GM12864 (cell line): ENCODE measurements at places on chromosomes 11 and 22.

DNA sequence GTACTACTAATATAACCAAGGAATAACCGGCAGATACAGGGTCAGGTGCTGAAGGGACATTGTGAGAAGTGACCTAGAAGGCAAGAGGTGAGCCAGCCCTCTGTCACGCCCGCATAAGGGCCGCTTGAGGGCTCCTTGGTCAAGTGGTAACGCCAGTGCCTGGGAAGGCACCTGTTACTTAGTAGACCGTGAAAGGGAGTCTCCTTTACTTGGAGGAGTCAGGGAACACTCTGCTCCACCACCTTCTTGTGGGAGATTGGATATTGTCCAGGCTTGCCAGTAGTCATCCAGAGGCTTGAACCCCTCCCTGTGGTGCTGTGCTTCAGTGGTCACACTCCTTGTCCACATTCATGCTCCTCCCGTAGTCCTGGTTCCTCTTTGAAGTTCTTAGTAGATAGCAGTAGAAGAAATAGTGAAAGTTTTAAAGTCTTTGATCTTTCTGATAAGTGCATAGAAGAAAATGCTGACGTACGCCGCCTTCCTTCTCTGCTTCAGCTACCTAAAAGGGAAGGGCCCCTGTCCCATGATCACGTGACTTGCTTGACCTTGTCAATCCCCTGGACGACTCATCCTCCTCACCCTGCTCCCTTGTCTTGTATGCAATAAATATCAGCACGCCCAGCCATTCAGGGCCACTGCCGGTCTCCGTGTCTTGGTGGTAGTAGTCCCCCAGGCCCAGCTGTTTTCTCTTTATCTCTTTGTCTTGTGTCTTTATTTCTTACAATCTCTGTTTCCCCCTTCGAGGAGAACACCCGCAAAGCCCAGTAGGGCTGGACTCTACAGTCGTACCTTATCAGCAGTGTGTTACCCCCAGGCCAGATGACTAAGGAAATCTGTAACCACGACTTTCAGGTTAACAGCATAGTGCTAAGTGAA, 6.1 kb downstream of the NUP50 start:
- DNase-seq, result no peak

DNA sequence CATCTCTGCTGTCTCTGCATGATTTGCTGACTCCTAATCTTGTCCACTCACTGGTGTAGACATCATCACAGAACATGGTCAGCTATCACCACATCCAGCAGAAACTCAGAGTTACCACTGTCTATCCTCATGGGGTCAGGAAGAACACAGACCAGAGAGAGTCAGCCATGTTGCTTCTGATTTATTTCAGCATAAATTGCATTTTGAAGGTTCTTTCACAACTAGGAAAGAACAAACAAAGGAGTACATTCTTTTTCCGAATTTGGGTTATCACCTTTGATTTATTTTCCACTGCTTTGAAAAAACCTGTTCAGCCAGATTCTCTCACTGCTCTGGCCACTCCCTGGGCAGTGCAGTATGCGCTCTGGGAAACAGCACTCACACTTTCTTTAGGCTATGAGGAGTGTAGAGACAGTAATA, 172.0 kb upstream of the MTMR2 start:
- no peak for DNase-seq

- no peak for DNase-seq
These were observed 3.2 kb upstream of the FLI1 start for GRCh38 chr11:128690665-128691101.

DNA sequence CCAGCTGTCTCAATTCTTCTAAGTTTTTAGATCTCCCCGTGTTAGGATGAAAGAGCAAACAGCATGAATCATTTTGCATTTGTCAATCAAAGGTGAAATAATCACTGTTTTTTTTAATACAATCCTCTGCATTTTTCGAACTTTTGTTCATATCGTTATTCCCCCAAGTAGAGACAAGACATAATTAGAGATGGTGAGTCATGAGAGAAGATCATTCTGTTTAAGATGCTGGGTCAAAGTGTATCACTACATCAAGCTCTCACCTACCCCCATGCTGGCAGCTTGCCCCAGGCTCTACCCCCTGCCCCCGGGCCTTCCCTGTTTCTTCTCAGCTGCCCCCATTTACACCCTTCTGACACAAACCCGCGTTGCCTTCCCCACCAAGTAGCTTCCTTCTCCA, 30.5 kb upstream of the MYO18B start:
- no peak for DNase-seq

DNA sequence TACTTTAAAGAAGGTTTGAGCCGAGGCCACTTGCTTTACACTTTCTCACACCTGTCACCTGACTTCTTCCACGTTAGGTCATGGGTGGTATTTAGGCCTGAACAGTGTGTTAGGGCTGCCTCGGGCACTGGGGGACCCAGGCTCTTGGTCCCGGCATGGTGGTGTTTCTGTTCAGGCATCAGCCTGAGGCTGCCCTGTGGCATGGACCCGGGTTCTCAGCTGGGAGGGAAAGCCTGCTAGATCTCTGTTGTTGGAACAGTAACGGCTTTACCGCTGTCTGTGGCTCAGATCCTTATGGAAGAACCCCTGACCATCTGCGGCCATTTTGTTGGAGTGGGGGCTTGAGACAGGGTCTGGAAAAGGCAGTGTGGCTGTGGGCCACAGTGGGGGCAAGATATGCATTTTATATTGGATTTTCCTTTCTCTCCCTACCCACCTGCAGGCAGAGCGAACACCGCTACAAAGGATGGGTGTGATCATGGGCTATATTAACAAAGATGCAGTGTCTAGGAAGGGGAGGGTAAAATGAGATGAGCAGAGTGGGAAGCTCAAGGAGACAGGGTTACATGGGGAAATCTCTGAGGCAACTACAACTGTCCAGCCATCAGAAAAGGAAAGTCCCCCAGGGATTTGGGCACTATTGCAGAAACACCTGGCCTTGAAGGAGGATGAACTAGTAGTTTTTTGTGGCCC, 1.6 kb upstream of the KCNJ11 start:
- DNase-seq, result no peak

DNA sequence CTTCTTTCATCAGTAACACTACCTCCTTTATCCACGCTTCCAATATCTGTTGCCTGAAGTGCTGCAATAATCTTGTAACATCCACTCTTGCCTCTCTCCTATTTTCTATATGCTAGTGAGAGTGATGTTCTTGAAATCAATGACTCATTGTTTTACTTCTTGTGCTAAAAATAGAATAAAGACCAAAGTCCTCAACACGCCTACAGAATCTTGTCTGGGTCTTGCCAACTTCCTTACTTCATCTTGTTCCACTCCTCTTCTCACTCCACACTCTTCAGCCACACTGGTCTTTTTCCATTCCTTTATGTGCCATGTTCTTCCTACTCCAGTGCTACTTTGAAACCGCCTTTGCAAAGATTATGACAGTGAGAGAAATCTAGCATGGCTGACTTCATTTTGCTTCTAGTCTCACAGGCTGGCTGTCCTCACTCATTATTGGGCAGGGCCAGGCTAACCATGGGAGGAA, 136.4 kb downstream of the CCDC81 start:
- no peak for DNase-seq

- DNase-seq, result no peak
These were observed 48.1 kb downstream of the CBL start for GRCh38 chr11:119254239-119254638.

- DNase-seq, result no peak
These were observed 186.4 kb downstream of the BLID start for GRCh38 chr11:121929581-121929980.

DNA sequence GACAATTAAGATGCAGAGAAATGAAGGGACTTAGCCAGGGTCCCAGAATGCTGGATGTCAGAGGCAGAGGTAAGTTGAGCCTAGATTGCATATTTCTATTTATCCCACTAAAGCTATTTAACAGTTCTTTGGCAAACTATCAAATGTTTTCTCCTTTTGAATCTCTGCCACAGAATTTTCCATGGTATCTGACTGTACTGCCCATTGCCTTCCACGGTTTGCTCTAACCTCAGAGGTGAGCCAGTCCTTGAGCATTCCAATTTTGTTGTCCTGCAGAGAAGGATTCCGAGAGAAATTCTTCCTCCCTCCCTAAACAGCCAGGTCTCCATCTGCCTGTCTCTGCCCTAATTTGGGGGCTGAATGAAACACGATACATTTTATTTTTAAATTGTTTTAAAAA, 368.3 kb upstream of the SYN3 start:
- DNase-seq, result no peak

- no peak for DNase-seq
These were observed 1.4 kb upstream of the CSF2RB start for GRCh38 chr22:36911887-36912661.

- DNase-seq, result no peak
These were observed 15.4 kb downstream of the ASRGL1 start for GRCh38 chr11:62352355-62353336.

GRCh38 chr11:112611771-112612170, 349.4 kb upstream of the NCAM1 start:
- no peak for DNase-seq

GRCh38 chr22:47356511-47357011, 594.1 kb downstream of the TBC1D22A start:
- no peak for DNase-seq

DNA sequence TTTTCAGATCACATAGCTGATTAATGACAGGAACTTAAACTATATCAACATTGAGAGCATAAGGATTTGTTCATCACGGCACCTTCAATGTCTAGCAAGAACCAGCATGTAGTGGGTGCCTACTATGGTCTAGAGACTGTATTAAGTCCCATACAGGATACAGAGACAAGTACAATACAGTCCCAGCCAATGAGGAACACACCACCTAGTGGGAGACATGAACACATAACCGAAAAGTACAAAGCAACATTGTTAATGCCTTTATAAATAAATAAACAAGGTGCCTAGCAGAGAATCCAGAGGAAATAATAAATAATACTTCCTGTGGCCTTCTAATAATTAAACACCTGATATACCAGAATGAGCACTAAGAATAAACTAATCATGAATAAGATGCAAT, 87.7 kb upstream of the OPCML start:
- no peak for DNase-seq

DNA sequence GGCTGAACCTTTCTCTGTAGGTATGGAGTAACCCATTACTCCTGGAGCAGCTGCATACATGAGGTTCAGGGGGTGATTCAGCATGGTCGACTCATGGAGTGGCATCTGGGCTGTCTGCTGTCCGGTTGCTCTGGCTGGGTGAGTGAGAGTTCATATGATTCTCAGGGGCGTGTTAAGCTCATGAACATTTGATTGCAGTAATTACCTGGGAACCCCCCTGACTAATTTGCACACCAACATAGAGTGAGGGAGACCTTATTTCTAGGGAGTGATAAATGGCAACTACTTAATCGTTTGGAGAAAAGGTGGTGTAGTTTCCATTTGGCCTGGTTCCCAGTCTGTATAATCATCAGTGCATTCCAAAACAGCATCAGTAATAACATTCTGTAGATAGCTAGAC, 661.9 kb downstream of the ETS1 start:
- no peak for DNase-seq

GRCh38 chr11:11301212-11301611, 51.8 kb downstream of the CSNK2A3 start:
- DNase-seq, result no peak

- DNase-seq, result no peak
These were observed 10.1 kb upstream of the SCN2B start for GRCh38 chr11:118186346-118187107.

DNA sequence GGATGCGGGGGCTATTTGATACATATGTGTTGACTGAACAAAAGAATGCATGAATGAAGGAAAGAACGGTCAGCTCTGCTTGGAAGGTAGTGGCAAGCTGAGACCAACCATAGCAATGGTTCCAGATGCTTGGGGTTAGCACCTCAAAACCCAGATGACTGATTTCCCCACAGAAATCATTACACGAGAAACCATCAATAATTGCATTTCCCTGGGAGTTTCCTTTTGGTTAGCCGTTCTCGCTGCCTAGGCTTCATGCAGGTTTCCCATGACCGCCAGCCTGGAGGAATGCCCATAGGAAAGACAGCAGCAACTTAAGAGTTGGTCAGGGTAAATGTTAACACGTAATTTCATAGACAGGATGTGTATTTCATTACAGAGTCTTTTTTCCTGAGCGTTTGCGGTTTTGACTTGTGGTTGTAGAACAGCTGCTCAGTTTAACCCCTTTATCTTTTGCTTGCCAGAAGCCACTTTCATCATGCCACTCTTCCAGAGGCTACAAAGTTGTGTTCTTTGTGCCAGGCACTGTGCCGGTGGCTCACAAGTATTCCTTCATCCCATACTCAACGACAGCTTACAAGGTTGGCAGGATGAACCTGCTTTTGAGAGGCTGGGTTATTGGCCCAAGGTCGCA, 2.8 kb downstream of the IL17RA start:
- peak; percentile 44 for DNase-seq

DNA sequence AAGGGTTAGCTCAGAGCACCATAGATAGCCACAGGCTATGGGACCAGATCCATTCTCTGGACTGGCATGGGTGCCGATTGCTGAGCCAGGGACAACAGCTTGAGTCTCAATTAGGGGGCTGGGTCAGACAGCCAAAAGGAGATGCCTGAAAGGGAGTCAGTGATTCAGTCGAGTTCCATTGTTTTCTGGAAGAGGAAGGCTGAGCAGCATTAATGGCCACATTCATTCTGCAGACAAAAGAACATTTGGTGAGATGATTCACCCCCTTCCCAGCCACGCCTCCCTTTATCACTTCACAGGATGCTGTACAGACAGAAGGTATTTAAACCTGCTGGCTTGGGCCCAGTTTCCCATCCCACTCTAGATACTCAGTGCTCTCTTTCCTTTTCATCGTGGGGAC, 131.9 kb downstream of the ADAMTS15 start:
- DNase-seq, result no peak

GRCh38 chr22:38112381-38112780, 1.9 kb upstream of the BAIAP2L2 start:
- DNase-seq, result no peak

GRCh38 chr11:116791002-116791812, 472 bp downstream of the APOA5 start:
- no peak for DNase-seq

DNA sequence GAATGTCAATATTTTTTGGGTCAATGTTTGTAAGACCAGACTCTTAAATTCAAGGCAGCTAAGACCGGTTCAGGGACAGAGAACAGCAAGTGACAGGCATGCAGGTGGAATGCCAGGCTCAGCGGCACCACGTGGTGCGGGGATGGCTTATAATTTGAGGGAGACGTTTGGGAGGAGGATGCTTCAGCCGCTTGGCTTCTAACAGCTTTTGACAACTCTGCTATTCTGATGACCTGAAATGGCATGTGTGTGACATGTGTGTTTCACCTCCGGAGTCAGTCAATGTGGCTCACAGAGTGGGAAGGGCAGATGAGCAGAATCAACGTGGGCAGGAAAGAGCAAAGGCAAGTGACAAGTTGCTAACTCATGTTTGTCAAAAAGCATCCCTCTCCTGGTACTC, 228.3 kb downstream of the KIRREL3 start:
- no peak for DNase-seq

- no peak for DNase-seq
These were observed 226.4 kb downstream of the FAM76B start for GRCh38 chr11:95563173-95563572.

- DNase-seq, result no peak
These were observed 242.7 kb upstream of the NCAM1 start for GRCh38 chr11:112718483-112718882.

DNA sequence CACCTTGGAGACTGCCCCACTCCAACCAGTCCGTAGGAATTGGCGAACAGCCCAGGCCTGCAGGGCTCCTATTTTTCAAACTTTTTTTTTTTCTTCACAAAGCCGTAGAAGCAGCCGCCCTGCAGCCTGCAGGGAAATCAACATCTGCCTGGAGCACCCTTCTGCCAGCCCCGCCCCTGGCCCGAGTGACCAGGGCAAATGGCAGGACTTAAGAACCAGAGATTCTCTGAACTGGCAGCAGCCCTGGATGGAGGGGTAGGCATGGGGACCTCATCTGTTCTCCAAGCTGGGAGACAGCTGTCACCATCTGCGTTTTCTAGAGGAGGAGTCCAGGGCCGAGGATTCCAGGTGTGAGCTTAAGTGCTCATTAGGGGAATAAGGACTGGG, 5.6 kb downstream of the SCN2B start:
- no peak for DNase-seq
